Tibial nerve (tissue), 4 donors: ENCODE measurements at places on chromosomes 1 and 21.

GRCh38 chr1:16167331-16168143, 11.7 kb upstream of the EPHA2 start:
- peaks cover 6% of the 10 kb centered on the region for H3K27me3 ChIP-seq
- no peaks in the 10 kb centered on the region for H3K4me1 ChIP-seq
- DNase-seq: no peak
- peak overlapping the region; percentile 30 for H3K4me3 ChIP-seq
- no peaks in the 10 kb centered on the region for H3K36me3 ChIP-seq
- H3K27ac ChIP-seq: peak overlapping the region; percentile 58

- peaks cover 13% of the 10 kb centered on the region for H3K4me1 ChIP-seq
- peaks cover 78% of the 10 kb centered on the region for H3K36me3 ChIP-seq
- peak overlapping the region; percentile 71 for H3K27ac ChIP-seq
- no peaks in the 10 kb centered on the region for H3K27me3 ChIP-seq
- H3K4me3 ChIP-seq: no peak overlapping the region
Measured at GRCh38 chr1:161206411-161207140, 4.4 kb downstream of the NDUFS2 start.

DNA sequence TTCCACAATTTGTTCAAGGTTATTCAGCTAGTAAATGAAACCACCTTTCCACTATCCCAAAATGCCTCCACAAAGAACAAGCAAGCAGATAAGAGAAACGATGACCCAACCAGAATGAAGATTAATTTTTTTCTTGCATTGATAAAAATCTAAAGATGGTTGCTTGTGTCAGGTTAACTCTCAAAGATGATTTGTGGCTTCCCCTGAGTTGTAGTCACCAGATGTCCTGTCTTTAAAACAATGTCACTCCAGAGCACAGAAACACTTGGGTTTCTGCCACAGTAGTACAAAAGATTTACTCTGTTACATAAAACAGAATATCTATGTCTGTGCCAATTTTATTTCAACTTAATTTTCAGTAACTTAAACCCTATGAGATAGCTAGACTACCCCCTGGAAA, 11.4 kb upstream of the CCDC17 start:
- no peak overlapping the region for H3K4me3 ChIP-seq
- H3K27ac ChIP-seq: no peak overlapping the region
- peaks cover 12% of the 10 kb centered on the region for H3K36me3 ChIP-seq
- no peaks in the 10 kb centered on the region for H3K4me1 ChIP-seq

DNA sequence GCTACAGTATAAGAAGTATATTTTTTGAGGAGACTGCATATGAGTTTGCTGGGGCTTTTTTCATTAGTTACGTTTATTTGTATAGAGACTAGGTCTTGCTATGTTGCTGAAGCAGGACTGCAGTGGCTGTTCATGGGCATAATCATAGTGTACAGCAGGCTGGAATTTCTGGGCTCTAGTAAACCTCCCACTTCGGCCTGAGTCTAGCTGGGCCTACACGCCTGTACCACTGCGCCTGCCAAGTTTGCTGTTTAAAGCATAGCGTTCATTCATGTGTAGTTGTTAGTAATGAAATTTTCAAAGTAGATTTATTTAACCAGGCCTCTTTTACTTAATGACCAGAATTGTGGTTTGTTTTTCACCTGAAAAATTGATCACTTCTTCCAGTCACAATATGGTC, 33.8 kb downstream of the HS2ST1 start:
- H3K36me3 ChIP-seq: no peaks in the 10 kb centered on the region
- no peaks in the 10 kb centered on the region for H3K4me1 ChIP-seq
- H3K27ac ChIP-seq: no peak overlapping the region

- H3K36me3 ChIP-seq: no peaks in the 10 kb centered on the region
- no peaks in the 10 kb centered on the region for H3K4me1 ChIP-seq
- DNase-seq: no peak
- no peak overlapping the region for H3K27ac ChIP-seq
- no peak overlapping the region for H3K4me3 ChIP-seq
Measured at GRCh38 chr1:219959540-219960203, 31.3 kb upstream of the SLC30A10 start.

DNA sequence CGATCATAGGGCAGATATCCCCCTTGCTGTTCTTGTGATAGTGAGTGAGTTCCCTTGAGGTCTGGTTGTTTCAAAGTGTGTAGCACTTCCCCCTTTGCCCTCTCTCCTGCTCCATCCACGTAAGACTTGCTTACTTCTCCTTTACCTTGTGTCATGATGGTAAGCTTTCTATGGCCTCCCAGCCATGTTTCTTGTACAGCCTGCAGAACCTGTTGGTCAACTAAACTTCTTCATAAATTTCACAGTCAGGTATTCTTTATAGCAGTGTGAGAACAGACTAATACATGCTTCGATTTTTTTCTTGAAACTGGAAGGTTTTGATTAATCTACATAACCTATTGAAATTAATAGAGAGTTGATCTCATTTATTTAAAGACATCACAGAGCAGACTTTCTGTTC, 302.5 kb upstream of the PBX1 start:
- no peaks in the 10 kb centered on the region for H3K36me3 ChIP-seq
- H3K4me3 ChIP-seq: no peak overlapping the region
- no peak overlapping the region for H3K27ac ChIP-seq
- DNase-seq: no peak

DNA sequence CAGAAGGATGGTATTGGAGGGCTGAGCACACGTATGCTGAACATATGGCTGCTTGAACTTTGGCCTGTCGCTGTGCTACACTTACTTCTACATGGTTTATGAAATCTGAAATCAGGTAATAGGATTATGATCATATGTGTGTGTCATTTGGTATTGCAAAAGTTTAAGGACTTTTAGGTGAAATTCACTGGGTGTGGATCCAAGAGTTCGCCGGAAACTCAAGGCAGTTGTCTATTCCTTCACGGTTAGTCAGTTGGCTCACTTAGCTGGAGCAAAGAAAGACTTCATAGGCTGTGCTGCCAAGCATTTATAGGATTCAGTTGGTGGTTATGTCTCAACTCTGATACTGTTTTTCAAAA, 927 bp downstream of the UAP1 start:
- H3K27me3 ChIP-seq: no peaks in the 10 kb centered on the region
- no peaks in the 10 kb centered on the region for H3K4me1 ChIP-seq
- H3K27ac ChIP-seq: peak overlapping the region; percentile 99

- no peaks in the 10 kb centered on the region for H3K27me3 ChIP-seq
- H3K27ac ChIP-seq: no peak overlapping the region
- H3K4me3 ChIP-seq: no peak overlapping the region
- DNase-seq: no peak
Measured at GRCh38 chr1:57258557-57259325, 165.1 kb downstream of the DAB1 start.

- H3K4me3 ChIP-seq: no peak overlapping the region
- no peak for DNase-seq
- H3K27ac ChIP-seq: no peak overlapping the region
- no peaks in the 10 kb centered on the region for H3K4me1 ChIP-seq
- H3K36me3 ChIP-seq: no peaks in the 10 kb centered on the region
- H3K27me3 ChIP-seq: no peaks in the 10 kb centered on the region
Measured at GRCh38 chr1:174766727-174767126, 233.0 kb upstream of the CACYBP start.

DNA sequence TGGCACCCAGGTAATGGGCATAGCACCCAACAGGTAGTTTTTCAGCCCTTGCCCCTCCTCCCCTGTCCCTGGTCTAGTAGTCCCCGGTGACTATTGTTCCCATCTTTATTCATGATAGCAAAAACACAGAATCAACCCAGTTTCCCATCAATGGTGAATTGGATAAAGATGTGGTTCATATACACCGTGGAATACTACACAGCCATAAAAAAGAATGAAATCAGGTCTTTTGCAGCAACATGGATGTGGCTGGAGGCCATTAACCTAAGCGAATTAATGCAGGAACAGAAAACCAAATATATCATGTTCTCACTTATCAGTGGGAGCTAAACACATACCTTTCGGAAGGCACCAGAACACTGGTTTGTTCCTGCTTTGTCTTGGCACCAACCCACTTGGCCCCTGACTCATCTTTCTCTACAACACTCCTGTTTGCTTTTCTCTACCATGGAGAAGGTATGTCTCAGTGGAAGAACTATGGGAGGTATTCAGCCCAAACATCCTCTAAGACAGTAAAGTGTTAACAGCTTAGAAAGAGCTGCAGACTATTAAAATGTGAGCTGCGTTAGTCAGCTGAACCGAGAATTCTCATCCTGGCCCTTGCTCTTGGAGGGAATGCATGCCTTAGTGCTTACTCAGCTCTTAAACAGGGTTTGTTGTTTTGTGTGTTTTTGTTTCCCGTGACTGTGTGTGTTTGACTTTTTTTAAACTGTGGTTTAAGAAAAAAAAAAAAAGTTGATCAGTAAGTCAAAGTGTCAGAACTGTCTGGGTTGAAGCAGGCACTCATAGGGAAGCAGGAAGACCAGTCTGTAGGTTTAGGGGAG, 203.0 kb downstream of the TOMM20 start:
- peaks cover 13% of the 10 kb centered on the region for H3K4me1 ChIP-seq
- H3K4me3 ChIP-seq: no peak overlapping the region
- DNase-seq: no peak
- H3K27ac ChIP-seq: peak overlapping the region; percentile 64
- H3K27me3 ChIP-seq: no peaks in the 10 kb centered on the region
- H3K36me3 ChIP-seq: no peaks in the 10 kb centered on the region

GRCh38 chr1:226569879-226570547, 21.4 kb downstream of the STUM start:
- no peak for DNase-seq
- H3K27ac ChIP-seq: no peak overlapping the region
- H3K27me3 ChIP-seq: no peaks in the 10 kb centered on the region
- no peaks in the 10 kb centered on the region for H3K4me1 ChIP-seq

GRCh38 chr1:109863667-109864046, 47.0 kb upstream of the CSF1 start:
- H3K27ac ChIP-seq: peak overlapping the region; percentile 35
- H3K4me1 ChIP-seq: no peaks in the 10 kb centered on the region
- H3K4me3 ChIP-seq: no peak overlapping the region
- H3K27me3 ChIP-seq: no peaks in the 10 kb centered on the region

DNA sequence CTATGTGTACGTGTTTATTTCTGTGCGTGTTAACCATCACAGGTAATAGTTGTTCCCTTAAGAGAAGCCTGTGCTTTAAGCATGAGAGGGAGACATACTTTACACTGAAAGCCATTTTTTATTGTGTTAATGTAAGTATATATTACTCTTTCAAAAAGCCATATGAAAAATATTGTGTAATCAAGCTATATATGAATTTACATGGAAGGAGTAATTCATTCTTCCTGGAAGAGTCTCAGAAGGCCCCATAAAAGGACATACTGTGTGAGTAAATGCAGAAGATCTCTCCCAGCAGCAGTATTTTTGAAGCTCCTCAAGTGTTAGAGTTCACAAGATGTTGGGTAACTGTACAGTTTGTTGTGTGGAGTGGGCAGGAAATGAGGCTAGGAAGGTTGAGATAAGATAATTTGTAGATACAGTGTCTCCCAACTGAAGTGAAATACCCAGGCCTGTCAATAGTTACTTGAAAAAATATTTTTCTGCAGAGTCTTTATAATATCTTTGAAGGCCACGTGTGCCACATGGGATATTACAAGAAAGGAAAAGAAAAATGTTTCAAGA, 138.3 kb downstream of the PTGER3 start:
- H3K4me3 ChIP-seq: no peak overlapping the region
- no peaks in the 10 kb centered on the region for H3K27me3 ChIP-seq
- DNase-seq: no peak

DNA sequence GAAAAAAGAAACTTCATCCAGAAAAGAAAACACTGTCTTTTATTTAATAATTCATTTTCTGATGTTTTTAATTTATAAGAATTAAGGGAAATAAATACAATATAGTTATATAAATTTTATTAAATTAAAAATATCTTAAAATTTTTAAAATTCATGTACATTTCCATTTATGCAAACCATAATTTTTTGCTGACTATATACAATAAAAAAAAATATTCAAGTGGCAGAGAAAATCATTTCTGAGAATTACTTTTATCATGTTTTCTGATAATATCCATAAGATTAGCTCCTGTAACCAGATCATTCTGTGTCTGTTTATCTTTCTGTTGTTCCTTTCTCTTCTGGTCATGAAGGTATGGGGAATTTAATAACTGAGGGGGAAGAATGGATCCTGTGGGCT, 23.5 kb upstream of the KIF14 start:
- H3K27ac ChIP-seq: no peak overlapping the region
- peaks cover 66% of the 10 kb centered on the region for H3K36me3 ChIP-seq
- no peaks in the 10 kb centered on the region for H3K27me3 ChIP-seq
- no peak overlapping the region for H3K4me3 ChIP-seq

- DNase-seq: no peak
- no peak overlapping the region for H3K27ac ChIP-seq
- H3K36me3 ChIP-seq: no peaks in the 10 kb centered on the region
- no peaks in the 10 kb centered on the region for H3K27me3 ChIP-seq
- H3K4me3 ChIP-seq: no peak overlapping the region
Measured at GRCh38 chr1:4309676-4310320, 344.6 kb upstream of the AJAP1 start.

DNA sequence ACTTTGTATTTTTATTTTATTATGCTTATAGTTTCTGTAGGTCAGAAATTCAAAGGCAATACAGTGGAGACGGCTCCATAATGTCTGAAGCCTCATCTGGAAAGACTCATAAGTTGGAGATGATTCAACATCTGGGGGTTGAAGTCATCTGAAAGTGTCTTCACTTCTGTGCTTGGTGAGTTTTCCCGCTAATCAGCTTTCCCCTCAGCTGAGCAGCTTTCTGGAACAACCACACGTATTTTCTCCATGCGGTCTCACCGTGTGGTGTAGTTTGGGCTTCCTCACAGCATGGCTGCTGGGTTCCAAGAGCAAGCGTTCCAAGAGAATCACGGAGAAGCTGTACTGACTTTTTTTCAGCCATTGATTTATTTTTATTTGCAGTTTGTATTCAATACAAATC, 7.6 kb upstream of the DDI2 start:
- no peaks in the 10 kb centered on the region for H3K27me3 ChIP-seq
- H3K4me3 ChIP-seq: no peak overlapping the region

DNA sequence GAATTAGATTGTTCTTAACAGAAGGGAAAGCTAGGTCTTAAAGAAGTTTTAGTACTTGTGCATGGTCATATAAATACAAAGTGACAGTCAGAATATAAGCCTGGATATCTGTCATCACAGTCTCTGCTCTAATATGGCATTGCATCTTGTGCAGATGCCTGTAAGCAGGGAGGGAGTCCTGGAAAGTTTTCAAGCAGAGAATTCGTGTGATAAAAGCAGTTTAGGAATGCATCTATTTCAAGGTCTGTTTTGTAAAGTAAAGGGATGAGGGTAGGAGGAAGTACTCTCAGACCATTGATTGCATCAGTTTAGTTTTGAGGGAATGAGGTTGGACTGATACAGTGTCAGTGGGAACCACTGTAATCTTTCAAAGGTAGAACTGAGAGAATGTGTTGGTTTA, 30.6 kb downstream of the IARS2 start:
- no peak overlapping the region for H3K27ac ChIP-seq
- DNase-seq: no peak
- no peaks in the 10 kb centered on the region for H3K27me3 ChIP-seq
- H3K36me3 ChIP-seq: peaks cover 4% of the 10 kb centered on the region
- peaks cover 3% of the 10 kb centered on the region for H3K4me1 ChIP-seq
- no peak overlapping the region for H3K4me3 ChIP-seq

DNA sequence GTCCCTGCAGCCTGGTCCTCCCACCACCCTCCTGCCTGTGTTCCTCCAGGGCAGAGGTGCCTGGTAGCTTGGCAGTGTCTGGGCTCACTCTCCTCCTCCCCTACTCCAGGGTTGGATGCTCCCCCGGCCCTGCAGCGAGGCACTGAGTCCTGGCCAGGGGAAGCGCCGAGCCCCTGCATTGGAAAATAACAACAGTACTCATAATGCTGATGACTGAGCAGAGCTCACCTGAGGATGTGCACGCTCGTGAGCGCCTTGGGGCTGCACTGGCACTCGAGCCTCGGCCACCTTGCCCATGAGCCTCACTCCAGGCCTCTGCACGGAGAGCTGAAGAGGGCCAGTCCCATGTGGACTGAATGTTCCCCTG, 6.0 kb upstream of the ACTRT2 start:
- no peak overlapping the region for H3K27ac ChIP-seq
- H3K27me3 ChIP-seq: peaks cover 40% of the 10 kb centered on the region
- H3K4me1 ChIP-seq: no peaks in the 10 kb centered on the region
- DNase-seq: no peak
- H3K4me3 ChIP-seq: no peak overlapping the region
- no peaks in the 10 kb centered on the region for H3K36me3 ChIP-seq
